ENCODE measurements at places on chromosomes 2 and 18. TPM values are rescaled to one million over a fixed set of nuclear protein-coding genes. Genes with fewer than 3 reads are reported as not detected.

The C2orf80 gene
- not detected for total RNA-seq

The LBX2 gene
- 2.6 TPM for total RNA-seq

The PROM2 gene
- total RNA-seq, result 0.39 TPM

The SGO2 gene
- 1.5 TPM for total RNA-seq

The SERPINB11 gene
- total RNA-seq, result not detected

The FEV gene
- total RNA-seq, result not detected

The TRIM43 gene
- not detected for total RNA-seq

GRCh38 chr2:168311261-168311910 is 64.0 kb upstream of the STK39 start:
- DNase-seq, result no peak

- DNase-seq, result no peak
Measured at GRCh38 chr2:121338281-121338680, 53.3 kb upstream of the TFCP2L1 start.

GRCh38 chr18:40159141-40160017 is 1795.7 kb upstream of the PIK3C3 start:
- no peak for DNase-seq

DNA sequence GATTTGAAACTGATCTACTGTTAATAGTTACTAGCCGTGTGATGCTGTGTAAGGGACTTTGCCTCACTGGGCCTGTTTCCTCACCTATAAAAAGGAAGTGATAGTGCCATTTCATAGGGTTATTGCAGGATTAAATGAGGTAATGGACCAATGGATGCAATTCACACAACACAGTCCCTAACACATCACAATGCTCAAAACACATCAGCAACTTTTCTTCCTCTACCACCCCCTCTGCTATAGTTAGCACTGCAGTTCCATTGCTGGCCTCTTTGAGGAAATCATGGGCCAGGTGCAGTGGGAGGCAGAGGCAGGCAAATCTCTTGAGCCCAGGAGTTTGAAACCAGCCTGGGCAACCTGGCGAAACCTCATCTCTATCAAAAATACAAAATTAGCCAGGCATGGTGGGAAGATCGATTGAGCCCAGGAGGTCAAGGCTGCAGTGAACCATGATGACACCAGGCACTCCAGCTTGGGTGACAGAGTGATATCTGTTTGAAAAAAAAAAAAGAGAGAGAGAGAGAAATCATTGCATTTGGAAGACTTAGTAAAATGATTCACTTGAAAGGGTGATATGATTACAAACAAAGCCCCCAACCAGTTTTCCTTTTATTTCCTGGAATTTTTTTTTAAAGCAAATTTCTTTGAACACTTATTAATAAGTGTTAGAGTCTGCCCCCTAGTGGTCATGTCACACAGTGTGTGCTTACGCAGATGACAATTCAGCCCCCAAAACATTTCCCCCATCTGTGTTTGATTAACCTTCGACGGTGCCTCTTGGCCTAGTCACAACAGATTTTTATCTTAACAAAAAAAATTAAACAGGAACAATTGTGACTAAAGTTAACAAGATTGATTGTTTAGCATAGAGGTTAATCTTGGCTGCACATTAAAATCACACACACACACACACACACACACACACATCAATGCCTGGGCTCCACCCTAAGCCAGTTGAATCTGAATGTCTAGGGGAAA is 88.6 kb upstream of the BCL11A start:
- no peak for DNase-seq

DNA sequence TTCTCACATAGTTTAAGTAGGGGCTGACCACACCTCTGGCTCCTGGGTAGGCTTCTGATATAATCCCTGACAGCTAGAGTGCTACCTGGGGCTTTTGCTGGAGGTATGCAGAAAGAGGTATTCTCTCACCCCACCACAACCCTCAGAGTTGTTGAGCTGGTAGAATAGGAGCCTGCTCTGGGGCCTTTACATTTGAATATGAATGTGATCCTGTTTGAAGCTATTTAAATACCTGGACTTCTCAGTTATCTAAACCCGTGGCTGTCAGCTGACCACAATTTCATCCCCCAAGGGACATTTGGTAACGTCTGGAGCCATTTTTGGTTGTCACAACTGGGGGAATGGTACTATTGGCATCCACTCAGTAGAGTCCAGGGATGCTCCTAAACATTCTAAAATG is 669.1 kb downstream of the SATB2 start:
- DNase-seq, result no peak

- DNase-seq, result no peak
Measured at GRCh38 chr2:212112401-212112800, 426.2 kb downstream of the ERBB4 start.

- no peak for DNase-seq
Measured at GRCh38 chr18:34297287-34297686, 72.6 kb upstream of the NOL4 start.

GRCh38 chr18:56495884-56496283 is 142.5 kb downstream of the TXNL1 start:
- DNase-seq, result no peak
